A549 treated with Hydrocortisone at 1 μM for 4 hours (cell line): ENCODE measurements at places on chromosomes 2 and 18. TPM values are rescaled to one million over a fixed set of nuclear protein-coding genes. Genes with fewer than 3 reads are reported as not detected.

The CCDC142 gene
- total RNA-seq: 10.5 to 14.8 TPM (median 13.4 TPM) in 5 replicates

The RBM44 gene
- total RNA-seq: 0.16 to 0.30 TPM (median 0.21 TPM) in 5 replicates

The VWC2L gene
- total RNA-seq: not detected in 5 replicates

The TMEM247 gene
- total RNA-seq: not detected in 5 replicates

The MYL1 gene
- not detected in 5 replicates for total RNA-seq

The CCDC74B gene
- 4.2 to 6.9 TPM (median 6.5 TPM) in 5 replicates for total RNA-seq

The SLC14A1 gene
- 0.11 TPM in 1 of 5 replicates, not detected in the others for total RNA-seq

The MAP3K2 gene
- total RNA-seq: 11.6 to 21.5 TPM (median 20.2 TPM) in 5 replicates

The MATN3 gene
- 11.9 to 19.5 TPM (median 17.0 TPM) in 5 replicates for total RNA-seq

The GALNT13 gene
- total RNA-seq: 5.9 to 12.4 TPM (median 9.1 TPM) in 5 replicates

The CPO gene
- not detected in 5 replicates for total RNA-seq

The GAL3ST2 gene
- 0.18 to 0.25 TPM (median 0.23 TPM) in 5 replicates for total RNA-seq

The DNAJC5G gene
- total RNA-seq: not detected in 5 replicates

The FAM237A gene
- total RNA-seq: not detected in 5 replicates

The ADCY3 gene
- total RNA-seq: 66.2 to 93.3 TPM (median 81.8 TPM) in 5 replicates

The GKN1 gene
- 0.37 to 0.94 TPM (median 0.48 TPM) in 5 replicates for total RNA-seq

The RGPD3 gene
- total RNA-seq: 0.06 to 0.23 TPM (median 0.17 TPM) in 5 replicates

The ABCG8 gene
- total RNA-seq: 0.01 TPM in 1 of 5 replicates, not detected in the others

The STAM2 gene
- 6.6 to 11.8 TPM (median 9.7 TPM) in 5 replicates for total RNA-seq

The NBAS gene
- total RNA-seq: 15.3 to 16.1 TPM (median 16.0 TPM) in 5 replicates

The ATP9B gene
- 14.0 to 17.8 TPM (median 16.1 TPM) in 5 replicates for total RNA-seq

The DSEL gene
- 0.37 to 0.62 TPM (median 0.43 TPM) in 5 replicates for total RNA-seq

The ALPI gene
- total RNA-seq: 0.05 TPM in 2 of 5 replicates, not detected in the others

The THUMPD2 gene
- total RNA-seq: 11.6 to 14.5 TPM (median 12.4 TPM) in 5 replicates

The PPIG gene
- total RNA-seq: 29.2 to 54.8 TPM (median 37.4 TPM) in 5 replicates

The IL36RN gene
- 0.14 TPM in 1 of 5 replicates, not detected in the others for total RNA-seq

The RRM2 gene
- 218 to 262 TPM (median 233 TPM) in 5 replicates for total RNA-seq

The IL1RN gene
- 0.23 to 0.51 TPM (median 0.39 TPM) in 5 replicates for total RNA-seq

The C2orf66 gene
- total RNA-seq: 0.06 to 0.07 TPM in 2 of 5 replicates, not detected in the others

The LHCGR gene
- total RNA-seq: not detected in 5 replicates

The HOXD8 gene
- total RNA-seq: 4.7 to 6.0 TPM (median 5.3 TPM) in 5 replicates

The CRYGD gene
- total RNA-seq: not detected in 5 replicates

The COL3A1 gene
- total RNA-seq: 0.09 to 0.21 TPM (median 0.20 TPM) in 5 replicates

The DSC3 gene
- 1.1 to 2.1 TPM (median 1.3 TPM) in 5 replicates for total RNA-seq

The UGT1A4 gene
- total RNA-seq: 0.06 to 0.16 TPM (median 0.10 TPM) in 4 of 5 replicates, not detected in the other

The C2orf76 gene
- 10.5 to 13.0 TPM (median 11.5 TPM) in 5 replicates for total RNA-seq

The GKN2 gene
- total RNA-seq: 1.8 to 3.1 TPM (median 2.5 TPM) in 5 replicates

The OSBPL6 gene
- 5.2 to 7.6 TPM (median 6.2 TPM) in 5 replicates for total RNA-seq

The RNF103 gene
- 54.4 to 72.8 TPM (median 62.7 TPM) in 5 replicates for total RNA-seq

The EPHA4 gene
- 0.63 to 1.1 TPM (median 0.96 TPM) in 5 replicates for total RNA-seq

The GNAL gene
- 4.7 to 6.8 TPM (median 5.8 TPM) in 5 replicates for total RNA-seq

The HRH4 gene
- total RNA-seq: not detected in 5 replicates

The EVX2 gene
- not detected in 5 replicates for total RNA-seq

The PSMA8 gene
- not detected in 5 replicates for total RNA-seq

The TEX51 gene
- not detected in 5 replicates for total RNA-seq

The CNDP1 gene
- not detected in 5 replicates for total RNA-seq

The ABHD1 gene
- total RNA-seq: 0.82 to 2.0 TPM (median 1.4 TPM) in 5 replicates

The NAB1 gene
- total RNA-seq: 26.2 to 48.1 TPM (median 36.2 TPM) in 5 replicates

The KCNE4 gene
- total RNA-seq: 0.39 to 0.64 TPM (median 0.54 TPM) in 5 replicates

The NMUR1 gene
- total RNA-seq: not detected in 5 replicates

The PDCD1 gene
- 0.12 TPM in 1 of 5 replicates, not detected in the others for total RNA-seq

The CCDC150 gene
- total RNA-seq: 3.6 to 6.6 TPM (median 5.3 TPM) in 5 replicates

The GAD1 gene
- total RNA-seq: 0.36 to 0.63 TPM (median 0.54 TPM) in 5 replicates

The POMC gene
- total RNA-seq: not detected in 5 replicates
